ENCODE measurements at places on chromosomes 7 and 10.

GRCh38 chr7:81583882-81584533, 185.8 kb downstream of the HGF start:
- peak; percentile 37 for DNase-seq

DNA sequence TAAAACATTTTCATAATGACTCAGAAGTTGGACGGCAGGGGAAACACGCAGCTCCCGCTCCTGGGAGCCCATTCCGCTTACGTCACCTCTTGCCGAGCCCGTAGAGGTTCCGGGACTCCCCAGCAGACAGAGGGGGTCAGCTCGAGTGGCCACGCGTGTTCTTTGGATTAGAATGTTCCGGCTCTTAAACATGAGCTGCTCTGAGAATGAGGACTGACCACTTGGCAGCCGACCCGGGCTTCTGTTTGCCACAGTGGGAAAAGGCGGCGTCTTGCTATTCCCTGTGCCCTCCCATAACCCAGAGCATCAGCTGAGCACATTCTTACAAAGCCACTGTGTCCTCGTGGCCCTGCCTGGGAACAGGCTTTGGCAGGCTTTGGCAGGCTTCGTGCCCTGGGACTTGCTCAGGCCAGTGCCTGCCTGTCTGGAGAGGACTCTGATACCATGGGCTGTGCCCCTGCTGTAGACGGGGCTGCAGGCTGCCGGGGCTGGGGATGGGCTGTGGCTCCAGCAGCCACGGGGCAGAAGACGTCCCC, 40.1 kb downstream of the PFKP start:
- peak; percentile 70 for DNase-seq

DNA sequence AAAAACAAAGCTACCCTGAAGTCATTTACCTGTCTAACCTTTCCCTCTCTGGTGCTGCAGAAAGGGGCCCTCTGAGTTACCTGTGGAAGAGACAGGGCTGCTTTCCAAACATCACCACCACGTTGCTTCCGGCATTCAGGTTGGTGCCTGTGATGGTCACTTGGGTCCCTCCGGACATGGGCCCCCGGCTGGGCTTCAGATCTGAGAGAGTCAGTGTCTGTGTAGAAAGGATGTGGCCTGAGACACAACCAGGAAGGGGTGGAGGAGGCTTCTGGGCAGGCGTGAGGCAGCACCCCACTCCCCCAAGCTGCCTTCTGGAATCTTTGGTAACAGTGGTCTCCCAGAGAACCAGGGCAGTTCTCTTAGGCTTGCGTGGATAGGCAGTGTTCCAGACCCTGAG, 388.9 kb downstream of the PLXNA4 start:
- no peak for DNase-seq

GRCh38 chr10:18514537-18514936, 136.8 kb downstream of the NSUN6 start:
- no peak for DNase-seq

DNA sequence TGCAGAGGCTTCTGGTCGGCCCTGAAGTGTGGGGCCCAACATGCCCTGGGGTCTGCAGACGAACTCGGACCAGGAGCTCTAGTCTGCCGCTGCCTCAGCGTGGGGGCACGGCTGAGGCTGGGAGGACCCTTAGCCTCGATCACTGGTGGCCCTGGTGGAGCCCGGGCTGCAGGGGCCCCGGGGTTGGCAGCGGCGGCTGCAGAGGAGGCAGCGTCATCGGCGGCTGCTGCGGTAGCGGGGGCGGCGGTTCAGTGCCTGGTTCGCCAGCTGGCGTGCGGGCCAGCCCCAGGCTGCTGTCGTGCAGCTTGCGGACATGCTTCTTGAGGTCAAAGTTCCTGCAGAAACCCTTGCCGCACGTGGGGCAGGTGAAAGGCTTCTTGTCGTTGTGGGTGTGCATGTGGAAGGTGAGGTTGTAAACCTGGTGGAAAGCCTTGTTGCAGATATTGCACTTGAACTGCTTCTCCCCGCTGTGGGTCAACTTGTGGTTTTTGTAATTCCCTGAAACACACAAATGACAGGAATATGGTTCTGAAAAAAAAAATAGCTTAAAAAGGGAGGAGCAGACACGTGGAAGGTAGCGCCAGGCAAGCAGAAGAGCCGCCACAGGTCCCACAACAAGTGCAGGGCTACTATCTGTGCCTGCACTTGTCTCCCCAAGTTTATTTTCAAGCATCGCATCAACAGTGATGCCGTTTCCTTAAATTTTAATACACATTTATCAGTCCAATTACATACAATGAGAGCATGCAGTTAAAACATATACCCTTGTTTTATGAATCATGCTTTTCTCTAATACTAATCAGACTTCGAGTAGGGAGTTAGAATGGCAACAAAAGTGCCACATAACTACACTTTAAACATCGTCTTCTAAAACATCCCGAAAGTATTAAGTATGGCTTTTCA, 2.4 kb downstream of the FEZF1 start:
- no peak for DNase-seq

DNA sequence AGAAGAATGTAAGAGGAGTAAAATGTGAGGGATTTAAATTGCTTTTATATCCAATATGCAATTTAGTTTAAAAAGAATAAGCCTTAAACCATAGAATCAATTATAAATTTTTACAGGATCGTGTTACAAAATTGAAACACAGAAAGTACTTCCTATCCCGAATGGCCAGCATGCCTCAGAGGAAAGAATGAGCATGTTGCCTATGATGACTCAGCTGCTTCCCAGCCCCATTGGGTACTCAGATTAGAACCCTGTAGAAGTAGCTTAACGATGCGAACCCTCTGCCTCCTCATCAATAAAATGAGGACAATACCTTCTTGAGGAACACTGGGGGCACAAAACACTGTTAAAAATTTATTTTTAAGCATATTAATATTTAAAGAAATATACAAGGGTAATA, 113.4 kb upstream of the CDK1 start:
- DNase-seq = peak; percentile 41

- no peak for DNase-seq
Observed at GRCh38 chr7:29170781-29171180, 23.8 kb upstream of the CHN2 start.

DNA sequence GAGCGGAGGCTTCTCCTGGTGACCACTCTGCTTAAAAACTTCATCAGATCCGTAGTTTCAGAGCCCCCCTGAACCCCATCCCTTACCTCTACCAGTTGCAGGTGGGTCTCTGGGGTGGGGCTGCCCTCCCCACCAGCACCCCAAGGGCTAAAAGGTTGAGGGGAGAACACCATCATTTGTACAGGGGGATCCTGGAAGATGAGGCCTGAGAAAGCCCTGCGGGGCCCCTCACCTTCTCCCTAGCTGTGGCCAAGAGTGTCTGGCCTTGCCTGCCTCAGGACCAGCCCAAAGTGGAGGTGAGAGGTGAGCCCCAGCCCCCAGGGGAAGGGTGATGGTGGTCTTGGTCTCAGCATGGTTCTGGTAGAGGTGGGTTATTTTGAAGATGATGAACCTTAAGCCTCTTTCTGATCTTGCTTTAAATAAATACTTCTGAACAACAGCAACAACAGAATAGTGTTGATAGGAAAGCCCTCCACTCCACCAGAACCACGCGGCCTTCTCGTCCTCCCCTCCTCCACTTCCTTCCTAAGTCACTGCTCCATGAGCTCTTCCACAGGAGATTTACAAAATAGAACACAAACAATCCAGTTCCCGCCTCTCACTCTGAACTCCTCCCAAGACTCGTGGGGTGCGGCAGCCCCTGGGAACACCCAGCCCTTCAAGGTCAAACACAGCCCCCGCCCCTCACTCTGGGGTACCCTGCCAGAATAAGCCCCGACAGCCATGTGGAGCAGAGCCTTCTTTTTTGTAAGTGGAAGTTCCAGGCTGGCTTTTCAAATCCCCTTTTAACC, 169.1 kb downstream of the EGFR start:
- no peak for DNase-seq

- no peak for DNase-seq
Observed at GRCh38 chr7:158396301-158396905, 191.2 kb downstream of the PTPRN2 start.

- DNase-seq = peak; percentile 5
Observed at GRCh38 chr7:64618785-64619456, 47.0 kb upstream of the ZNF107 start.

- peak; percentile 24 for DNase-seq
Observed at GRCh38 chr7:44194069-44194468, 4.8 kb upstream of the GCK start.

GRCh38 chr10:3805201-3805790, 20.3 kb upstream of the KLF6 start:
- DNase-seq = peak; percentile 75

DNA sequence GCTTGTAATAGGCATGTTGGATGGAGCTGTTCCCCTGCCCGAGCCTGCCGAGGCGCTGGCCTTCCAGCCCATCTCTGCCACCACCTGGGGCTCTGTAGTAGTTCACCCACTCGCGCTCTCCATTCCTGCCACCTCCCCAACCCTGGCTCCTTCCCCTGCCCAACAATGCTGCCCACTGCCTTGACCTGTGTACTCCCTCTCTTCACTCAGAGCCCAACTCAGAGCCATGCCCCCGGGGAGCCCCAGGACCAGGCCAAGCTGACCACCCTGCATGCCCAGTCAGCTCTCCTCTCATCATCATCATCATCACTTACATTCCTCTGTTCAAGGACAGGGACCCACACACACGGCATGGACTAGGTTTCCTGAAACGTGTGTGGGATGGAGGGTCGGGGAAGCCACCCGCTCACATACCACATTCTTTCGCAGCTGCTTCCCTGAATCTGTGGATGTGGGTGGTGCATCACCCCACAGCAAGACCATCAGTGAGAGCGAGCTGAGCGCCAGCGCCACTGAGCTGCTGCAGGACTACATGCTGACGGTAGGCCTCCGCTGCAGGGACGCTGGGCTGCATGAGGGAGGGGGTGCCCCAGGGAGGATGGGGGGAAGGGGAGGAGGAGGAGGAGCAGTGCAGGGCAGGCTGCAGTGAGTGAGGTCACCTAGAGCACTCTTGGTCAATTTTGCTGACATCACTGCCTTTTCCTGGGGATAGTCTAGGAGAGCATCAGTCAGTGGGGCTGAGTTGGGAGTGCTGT, 15.6 kb downstream of the NACAD start:
- DNase-seq = no peak

- DNase-seq = no peak
Observed at GRCh38 chr10:70371846-70372245, 10.6 kb downstream of the LRRC20 start.

- no peak for DNase-seq
Observed at GRCh38 chr10:114491933-114492332, 87.6 kb upstream of the AFAP1L2 start.

- DNase-seq = no peak
Observed at GRCh38 chr7:43747328-43748105, 11.0 kb upstream of the BLVRA start.

DNA sequence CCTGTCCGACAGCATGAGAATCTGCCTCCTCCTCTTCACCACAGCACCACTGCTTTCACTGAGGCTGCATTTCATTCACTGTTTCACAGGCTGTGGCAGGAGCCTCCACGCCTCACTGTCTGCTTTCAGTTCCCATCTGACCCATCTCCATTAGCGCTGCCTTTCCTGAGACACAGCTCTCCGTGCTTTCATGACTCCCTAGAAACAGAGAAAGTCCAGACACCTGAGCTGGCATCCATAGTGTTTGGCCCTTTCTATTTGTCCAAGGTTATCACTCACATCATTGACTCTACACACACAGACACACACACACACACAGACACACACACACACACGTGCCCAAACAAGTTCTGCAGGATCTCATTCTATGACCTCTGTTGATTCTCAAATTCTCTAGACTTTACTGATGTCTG, 5.2 kb downstream of the LGI1 start:
- DNase-seq = no peak

DNA sequence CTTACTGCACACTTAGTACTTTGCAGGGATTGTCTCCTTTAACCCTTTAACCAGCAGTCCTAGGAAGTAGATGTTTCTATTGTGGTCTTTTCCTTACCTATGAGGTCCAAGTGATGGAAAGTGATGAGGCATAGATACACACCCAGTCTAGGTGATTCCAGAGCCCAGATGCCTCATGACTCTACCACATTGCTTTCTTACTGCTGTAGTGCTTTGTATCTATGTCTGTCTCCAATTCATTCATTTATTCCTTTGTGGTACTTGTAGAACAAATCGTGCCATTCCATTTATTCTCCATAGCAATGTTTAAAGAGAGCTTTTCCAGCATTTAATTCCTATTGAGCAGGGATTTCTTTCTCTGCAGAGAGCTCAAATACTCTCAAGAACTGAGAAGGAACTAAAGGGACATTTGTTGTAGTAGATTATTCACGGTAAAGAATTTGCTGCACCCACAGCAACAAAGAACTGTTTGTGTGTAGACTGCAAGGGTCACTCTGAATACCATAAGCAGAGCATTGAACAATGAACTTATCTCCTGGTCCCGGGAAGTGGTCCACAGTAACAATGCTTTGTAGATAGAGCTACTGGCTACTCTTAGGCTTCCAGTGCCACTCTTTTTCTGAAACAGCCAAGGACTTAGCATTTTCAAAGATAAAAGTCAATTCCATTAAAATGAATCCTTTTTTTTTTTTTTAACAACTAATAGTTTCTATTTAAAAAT, 337.0 kb downstream of the PTEN start:
- DNase-seq = no peak

- DNase-seq = no peak
Observed at GRCh38 chr10:102247734-102248133, 2.4 kb downstream of the GBF1 start.

DNA sequence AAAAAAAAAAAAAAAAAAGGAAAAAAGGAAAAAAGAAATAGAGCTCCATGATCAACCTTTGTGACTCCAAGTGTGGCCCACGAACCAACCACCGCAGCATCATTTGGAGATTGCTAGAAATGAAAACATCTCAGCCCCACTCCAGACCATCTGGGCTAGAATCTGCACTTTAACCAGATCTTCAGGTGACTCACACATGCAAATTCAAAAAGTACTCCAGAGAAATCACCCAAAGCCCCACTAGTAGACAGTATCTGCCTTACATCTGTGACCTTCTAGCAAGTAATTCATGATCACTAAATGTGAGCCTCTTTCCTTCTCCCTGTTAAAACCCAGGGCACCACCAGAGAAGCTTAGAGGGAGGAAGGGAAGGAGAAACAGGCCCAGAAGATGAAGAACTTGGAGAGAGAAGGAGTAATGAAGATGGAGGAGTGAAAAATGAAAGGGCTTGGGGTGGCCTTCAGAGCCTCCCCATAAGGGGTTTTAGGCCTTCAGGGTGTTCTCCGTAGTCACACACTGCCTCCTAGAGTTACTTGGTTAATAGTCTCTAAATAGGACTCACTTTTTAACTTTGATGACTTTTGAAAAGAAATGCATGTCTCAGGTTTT, 94.0 kb downstream of the SLC37A3 start:
- peak; percentile 15 for DNase-seq

- no peak for DNase-seq
Observed at GRCh38 chr7:36228039-36228438, 75.0 kb downstream of the EEPD1 start.

Measured in fibroblast of skin of abdomen (primary cell).